ENCODE measurements at places on chromosomes 3 and 15. TPM values are rescaled to one million over a fixed set of nuclear protein-coding genes. Genes with fewer than 3 reads are reported as not detected.

DNA sequence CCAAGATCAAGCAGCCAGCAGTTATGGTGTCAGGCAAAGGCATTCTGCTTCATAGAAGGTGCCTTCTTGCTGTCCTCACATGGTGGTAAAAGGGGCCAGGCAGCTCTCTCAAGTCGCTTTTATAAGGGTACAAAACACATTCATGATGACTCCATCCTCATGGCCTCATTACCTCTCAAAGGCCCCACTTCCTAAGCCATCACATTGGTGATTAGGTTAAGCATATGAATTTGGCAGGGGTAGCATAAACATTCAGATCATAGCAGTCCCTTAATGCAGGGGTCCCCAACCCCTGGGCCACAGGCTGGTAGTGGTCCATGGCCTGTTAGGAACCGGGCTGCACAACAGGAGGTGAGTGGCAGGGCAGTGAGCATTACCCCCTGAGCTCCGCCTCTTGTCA lies 42.8 kb downstream of the PRR23E start:
- no peak for DNase-seq

DNA sequence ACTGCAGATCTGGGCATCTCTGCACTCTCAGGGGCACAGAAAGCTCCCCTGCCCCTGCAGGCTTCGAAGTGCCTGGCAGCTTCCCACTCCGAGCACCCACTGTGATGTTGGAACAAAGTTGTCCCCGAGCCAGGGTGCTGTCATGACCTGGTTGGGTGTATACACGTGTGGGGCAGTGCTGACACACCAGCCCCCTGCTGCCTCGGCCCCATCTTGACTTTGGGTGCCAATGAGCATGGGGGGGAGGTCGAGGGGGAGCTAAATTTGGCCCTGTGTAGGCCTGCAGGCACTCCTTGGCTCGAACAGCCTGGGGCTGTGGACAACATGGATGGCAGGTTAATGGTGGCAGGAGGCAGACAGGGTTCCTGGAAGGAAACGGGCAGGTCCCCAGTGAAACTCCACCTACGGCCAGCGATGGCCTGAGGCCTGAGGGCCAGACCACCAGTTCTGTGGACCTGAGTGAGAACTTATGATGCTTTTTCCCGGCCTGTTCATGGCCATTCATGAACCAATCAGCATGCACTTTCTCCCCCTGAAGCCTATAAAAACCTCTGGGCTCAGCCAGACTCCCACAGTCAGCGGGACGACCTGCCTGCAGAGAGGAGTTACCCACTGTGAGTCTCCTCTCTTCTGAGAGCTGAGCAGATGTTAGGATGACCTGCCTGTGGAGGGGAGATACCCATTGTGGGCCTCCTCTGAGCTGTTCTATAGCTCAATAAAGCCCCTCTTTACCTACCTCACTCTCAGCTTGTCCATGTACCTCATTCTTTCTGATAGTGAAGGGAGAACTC lies 1029.1 kb upstream of the GBE1 start:
- no peak for DNase-seq

DNA sequence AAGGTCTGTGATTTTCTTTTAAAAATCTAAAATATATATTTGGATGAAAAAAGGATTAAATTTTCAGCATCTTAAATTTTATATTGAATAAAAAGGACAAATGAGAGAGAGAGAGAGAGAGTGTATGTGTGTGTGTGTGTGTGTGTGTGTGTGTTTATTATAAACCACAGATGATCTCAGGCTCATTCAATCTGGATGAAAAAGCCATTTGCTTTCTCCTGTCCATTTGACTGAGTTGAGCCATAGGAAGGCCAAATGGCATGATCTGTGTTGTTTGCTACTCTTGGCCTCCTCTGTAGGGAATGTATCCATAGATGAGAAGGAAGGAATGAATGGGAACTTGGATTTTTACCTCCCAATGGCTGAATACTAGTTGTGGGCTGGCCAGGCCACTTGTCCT lies 92.5 kb upstream of the MEX3B start:
- peak; percentile 47 for DNase-seq

PODXL2 gene
- 5.8 TPM for polyA plus RNA-seq

- DNase-seq, result no peak
These were observed 173.6 kb upstream of the PROK2 start for GRCh38 chr3:71958533-71958932.

Data from IMR-90 (cell line).